ENCODE measurements at places on chromosomes 5 and 9.

GRCh38 chr5:147410496-147411358 is 99.1 kb downstream of the DPYSL3 start:
- no peak for DNase-seq

DNA sequence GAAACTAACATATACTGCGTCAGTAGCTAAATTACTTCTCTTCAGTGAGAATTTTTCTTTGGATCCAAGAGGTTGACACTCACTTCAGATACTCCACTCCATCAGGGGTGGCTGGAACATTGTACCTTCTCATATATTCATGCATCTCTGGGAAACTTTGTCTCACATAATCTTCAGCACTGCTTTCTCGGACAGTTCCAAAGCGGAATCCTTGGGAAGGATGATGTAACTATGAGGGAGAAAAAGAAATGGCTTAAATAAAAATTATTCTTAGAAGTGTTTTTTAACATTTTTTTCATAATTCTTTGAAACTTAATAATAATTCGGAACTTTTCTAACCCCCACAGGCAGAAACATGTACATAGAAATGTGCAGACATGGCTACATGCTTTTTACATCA is 33.4 kb upstream of the PPP3R2 start:
- no peak for DNase-seq

DNA sequence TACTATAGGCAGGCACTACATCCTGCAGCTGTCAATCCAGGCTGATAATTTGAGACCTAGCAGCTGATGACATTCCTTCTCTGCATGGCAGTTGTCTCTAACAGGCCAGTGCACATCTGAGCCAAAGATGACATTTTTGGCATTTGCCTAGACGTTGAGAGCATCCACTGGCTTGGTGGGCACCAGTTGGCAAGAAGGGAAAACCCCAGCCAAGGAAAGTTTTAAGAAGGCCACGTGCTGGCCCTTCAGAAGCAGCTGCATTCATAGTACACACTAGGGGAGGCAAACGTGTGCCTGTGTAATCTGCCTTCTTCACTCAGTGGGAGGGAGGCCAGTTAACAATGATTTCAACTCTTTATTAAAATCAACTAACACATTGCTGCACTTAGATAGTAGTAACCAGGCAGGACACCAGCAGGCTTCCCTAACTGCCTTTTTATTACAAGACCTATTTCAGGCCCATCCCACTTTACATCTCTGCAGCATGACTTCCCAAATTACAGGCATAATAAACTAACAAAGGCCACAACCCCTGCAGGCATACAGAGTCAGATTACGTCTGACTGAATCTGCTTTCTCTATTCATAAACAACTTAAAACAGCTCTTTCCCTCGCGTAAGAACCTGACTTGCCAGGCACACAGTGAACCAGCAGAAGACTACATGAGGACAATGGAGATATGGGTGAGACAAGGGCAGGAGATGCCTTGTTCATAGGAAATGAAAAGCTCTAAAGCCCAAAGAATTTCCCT is 576.3 kb downstream of the PDE4D start:
- no peak for DNase-seq

- no peak for DNase-seq
Observed at GRCh38 chr9:121498150-121498486, 1.5 kb downstream of the GGTA1 start.

- peak; percentile 7 for DNase-seq
Observed at GRCh38 chr9:89602978-89603766, 1.6 kb upstream of the GADD45G start.

GRCh38 chr9:26950521-26950920 is 3.5 kb upstream of the PLAA start:
- no peak for DNase-seq

DNA sequence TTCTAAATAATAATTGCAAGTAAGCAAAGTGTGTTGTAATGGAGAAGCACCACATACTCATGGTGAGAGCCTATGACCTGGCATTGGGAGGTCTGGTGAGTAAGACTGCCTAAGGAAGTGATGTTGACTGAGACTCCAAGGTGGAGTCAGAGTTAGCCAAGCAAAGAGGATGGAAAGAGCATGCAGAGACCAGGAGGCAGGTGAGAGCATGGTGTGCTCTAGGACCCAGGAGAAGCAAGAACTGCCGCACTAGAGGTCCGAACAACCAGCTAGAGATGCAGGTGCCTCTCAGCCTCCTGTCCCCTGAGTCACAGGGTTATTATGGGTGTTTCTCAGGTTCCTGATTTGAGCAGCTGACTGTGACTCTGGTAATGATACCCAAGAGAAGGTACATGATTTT is 27.3 kb downstream of the ANP32B start:
- DNase-seq, result no peak

Data from AG04449 (cell line).